ENCODE measurements at places on chromosomes 16 and 17. TPM values are rescaled to one million over a fixed set of nuclear protein-coding genes. Genes with fewer than 3 reads are reported as not detected.

The MYH2 gene
- not detected for total RNA-seq

The NPIPA2 gene
- total RNA-seq: 2.2 TPM

The ENPP7 gene
- not detected for total RNA-seq

The NXN gene
- total RNA-seq: 24.8 TPM

The PLK1 gene
- 164 TPM for total RNA-seq

The MLKL gene
- total RNA-seq: 50.1 TPM

The NUFIP2 gene
- 53.5 TPM for total RNA-seq

The TVP23A gene
- total RNA-seq: 0.13 TPM

The CACNA1H gene
- 15.2 TPM for total RNA-seq
